ENCODE measurements at places on chromosomes 4 and X. TPM values are rescaled to one million over a fixed set of nuclear protein-coding genes. Genes with fewer than 3 reads are reported as not detected.
A peak's percentile ranks its signal among the peaks of the same experiment; 100 is the strongest.

The SPATA4 gene
- 0.12 TPM for total RNA-seq

The GAGE2A gene
- not detected for total RNA-seq

The MAGEA4 gene
- not detected for total RNA-seq

- H3K4me3 ChIP-seq, result no peak overlapping the region
- H3K27me3 ChIP-seq, result no peaks in the 10 kb centered on the region
- peaks cover 67% of the 10 kb centered on the region for H3K36me3 ChIP-seq
- peaks cover 21% of the 10 kb centered on the region for H3K4me1 ChIP-seq
These were observed 94.7 kb downstream of the TMEM131L start for GRCh38 chr4:153560908-153561307.

The REPS2 gene
- total RNA-seq, result not detected

- H3K4me1 ChIP-seq, result no peaks in the 10 kb centered on the region
- no peak overlapping the region for H3K27ac ChIP-seq
- peaks cover 2% of the 10 kb centered on the region for H3K27me3 ChIP-seq
- H3K36me3 ChIP-seq, result no peaks in the 10 kb centered on the region
- no peak for DNase-seq
These were observed 5.4 kb upstream of the GLRA3 start for GRCh38 chr4:174834477-174834876.

The TMPRSS11E gene
- not detected for total RNA-seq

GRCh38 chr4:83875437-83875836, 339.5 kb downstream of the GPAT3 start:
- DNase-seq, result no peak
- H3K27me3 ChIP-seq, result no peaks in the 10 kb centered on the region
- no peaks in the 10 kb centered on the region for H3K36me3 ChIP-seq
- H3K4me3 ChIP-seq, result no peak overlapping the region
- H3K4me1 ChIP-seq, result no peaks in the 10 kb centered on the region

The GABRB1 gene
- total RNA-seq, result not detected

The SERTM2 gene
- total RNA-seq, result not detected

DNA sequence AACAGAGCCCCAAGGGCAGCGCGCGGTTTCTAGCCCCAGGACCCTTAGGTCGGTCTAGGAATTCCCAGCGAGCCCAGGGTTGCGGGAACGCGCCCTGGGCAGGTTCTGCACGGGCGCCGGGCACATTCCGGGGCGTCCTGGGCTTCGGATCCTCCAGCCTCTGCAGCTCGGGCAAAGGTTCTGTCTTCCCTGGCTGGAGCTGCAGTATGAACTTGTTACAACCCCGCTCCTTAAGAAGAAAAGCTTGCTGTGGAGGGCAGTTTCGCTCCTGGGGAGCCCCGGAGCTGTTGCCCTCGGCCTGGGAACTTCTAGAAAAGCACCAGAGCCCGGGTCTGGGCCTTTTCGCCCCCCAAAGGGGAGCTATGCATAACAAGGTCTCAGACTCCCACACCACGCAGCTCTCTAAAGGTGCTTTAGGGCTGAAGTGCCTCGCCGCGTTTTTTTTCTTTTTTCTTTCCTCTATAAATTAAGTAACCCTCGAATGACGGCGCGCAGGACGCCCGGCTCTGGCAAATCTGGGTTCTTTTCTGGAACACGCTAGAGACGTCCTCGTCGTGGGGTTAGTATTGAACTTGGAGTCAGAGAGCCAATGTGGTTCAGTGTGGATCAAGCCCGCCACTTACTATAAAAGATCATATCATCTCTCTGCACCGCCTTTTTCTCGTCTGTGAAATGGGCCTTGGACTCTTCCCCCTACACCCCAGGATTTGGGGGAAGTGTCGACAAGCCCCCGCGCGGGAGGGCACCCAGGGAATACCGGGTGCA, 5.7 kb downstream of the MSX1 start:
- H3K27me3 ChIP-seq, result peaks cover 69% of the 10 kb centered on the region
- peaks cover 5% of the 10 kb centered on the region for H3K4me1 ChIP-seq
- no peaks in the 10 kb centered on the region for H3K36me3 ChIP-seq
- no peak for DNase-seq
- no peak overlapping the region for H3K4me3 ChIP-seq

DNA sequence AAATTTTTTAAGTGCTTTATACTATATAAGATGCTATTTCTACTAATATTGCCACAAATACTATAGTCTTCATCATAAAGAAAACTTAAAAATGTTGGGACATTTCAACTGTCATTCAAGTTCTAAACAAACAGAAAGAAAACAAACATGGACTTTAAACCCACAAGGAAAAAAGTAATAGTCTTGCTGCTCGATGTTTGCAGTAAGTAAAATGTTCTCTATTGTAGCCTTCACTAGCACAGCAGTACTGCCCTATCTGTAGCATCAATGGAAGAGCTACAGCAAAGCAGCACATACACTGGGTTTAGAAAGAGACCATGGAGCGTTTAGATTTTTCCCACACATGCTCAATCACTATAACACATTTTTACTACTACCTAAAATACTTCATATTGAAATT, 146.8 kb downstream of the KLHL13 start:
- H3K36me3 ChIP-seq, result no peaks in the 10 kb centered on the region
- no peak overlapping the region for H3K27ac ChIP-seq
- no peak overlapping the region for H3K4me3 ChIP-seq

The HPF1 gene
- total RNA-seq, result 34.0 TPM

The IL3RA gene
- total RNA-seq, result 3.4 TPM

The CORIN gene
- not detected for total RNA-seq

DNA sequence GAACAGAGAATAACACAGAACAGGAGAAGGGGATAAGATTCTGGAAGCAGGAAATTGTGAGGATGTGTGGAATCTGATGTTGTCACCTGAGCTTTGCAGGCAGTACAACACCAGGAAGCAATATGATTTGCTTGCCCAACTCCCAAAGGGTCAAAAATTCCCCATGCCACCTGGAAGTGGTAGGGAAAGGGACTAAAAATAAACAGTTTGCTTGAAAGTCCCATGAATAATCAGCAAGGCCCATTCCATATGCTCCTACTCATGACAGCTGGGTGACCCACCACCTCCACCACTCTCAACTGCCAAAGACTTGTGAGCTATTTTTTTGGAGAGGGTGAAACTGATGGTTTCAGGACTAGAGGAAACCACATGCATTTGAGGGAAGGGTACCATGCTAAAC, 168.4 kb downstream of the KCNIP4 start:
- no peaks in the 10 kb centered on the region for H3K27me3 ChIP-seq
- H3K27ac ChIP-seq, result no peak overlapping the region
- H3K36me3 ChIP-seq, result no peaks in the 10 kb centered on the region
- no peaks in the 10 kb centered on the region for H3K4me1 ChIP-seq
- no peak overlapping the region for H3K4me3 ChIP-seq

- H3K27me3 ChIP-seq, result peaks cover 17% of the 10 kb centered on the region
- no peaks in the 10 kb centered on the region for H3K36me3 ChIP-seq
- no peak for DNase-seq
- no peak overlapping the region for H3K27ac ChIP-seq
These were observed 250.3 kb upstream of the KLF3 start for GRCh38 chr4:38413524-38414341.

The CPLX1 gene
- 1.0 TPM for total RNA-seq

GRCh38 chr4:140126261-140126660, 27.7 kb downstream of the MAML3 start:
- H3K4me3 ChIP-seq, result no peak overlapping the region
- H3K36me3 ChIP-seq, result no peaks in the 10 kb centered on the region
- peaks cover 30% of the 10 kb centered on the region for H3K27me3 ChIP-seq
- DNase-seq, result no peak
- H3K27ac ChIP-seq, result no peak overlapping the region

DNA sequence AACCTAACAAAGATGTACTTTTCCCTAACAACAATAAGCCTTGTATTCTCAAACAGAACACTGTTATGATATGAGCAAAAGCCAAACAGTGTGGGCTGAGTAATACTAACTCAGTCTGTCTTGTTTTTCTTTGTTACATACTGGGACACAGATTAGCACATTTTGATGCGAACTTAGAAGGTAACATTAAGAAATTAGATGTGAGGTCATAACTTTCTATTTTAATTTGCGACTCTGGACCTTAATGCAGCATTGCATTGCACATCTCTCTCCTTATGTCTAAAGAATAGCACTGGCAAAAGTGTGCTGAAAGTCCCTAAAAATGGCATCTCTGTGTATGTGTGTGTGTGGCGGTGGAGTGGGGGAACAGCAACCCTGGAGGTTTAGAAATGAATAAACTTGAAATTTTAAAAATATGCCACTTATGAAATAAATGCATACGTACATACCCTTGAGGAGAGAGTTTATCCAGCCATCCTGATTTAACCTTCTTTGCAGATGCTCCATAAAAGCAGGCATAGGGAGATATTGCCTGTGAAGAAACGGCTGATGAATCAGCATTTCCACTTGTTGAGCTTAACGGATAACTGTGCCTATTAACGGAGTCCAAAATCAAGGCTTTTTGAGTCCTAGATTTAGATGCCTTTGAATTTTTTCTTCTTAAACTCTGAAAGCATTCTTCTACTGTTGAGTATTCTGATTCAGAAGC, 34.2 kb downstream of the ARAP2 start:
- peaks cover 60% of the 10 kb centered on the region for H3K36me3 ChIP-seq
- H3K4me1 ChIP-seq, result peaks cover 41% of the 10 kb centered on the region
- no peak for DNase-seq
- peak overlapping the region; percentile 80 for H3K27ac ChIP-seq
- H3K4me3 ChIP-seq, result peak overlapping the region; percentile 8

GRCh38 chrX:47234583-47234982, 1.8 kb downstream of the USP11 start:
- no peak overlapping the region for H3K27ac ChIP-seq
- H3K4me3 ChIP-seq, result peak overlapping the region; percentile 87
- peaks cover 20% of the 10 kb centered on the region for H3K4me1 ChIP-seq

GRCh38 chr4:53847965-53848364, 216.4 kb downstream of the CHIC2 start:
- H3K36me3 ChIP-seq, result no peaks in the 10 kb centered on the region
- no peak overlapping the region for H3K4me3 ChIP-seq
- no peak overlapping the region for H3K27ac ChIP-seq
- H3K27me3 ChIP-seq, result no peaks in the 10 kb centered on the region
- DNase-seq, result no peak
- no peaks in the 10 kb centered on the region for H3K4me1 ChIP-seq
